ENCODE measurements at places on chromosomes 13 and 19.

DNA sequence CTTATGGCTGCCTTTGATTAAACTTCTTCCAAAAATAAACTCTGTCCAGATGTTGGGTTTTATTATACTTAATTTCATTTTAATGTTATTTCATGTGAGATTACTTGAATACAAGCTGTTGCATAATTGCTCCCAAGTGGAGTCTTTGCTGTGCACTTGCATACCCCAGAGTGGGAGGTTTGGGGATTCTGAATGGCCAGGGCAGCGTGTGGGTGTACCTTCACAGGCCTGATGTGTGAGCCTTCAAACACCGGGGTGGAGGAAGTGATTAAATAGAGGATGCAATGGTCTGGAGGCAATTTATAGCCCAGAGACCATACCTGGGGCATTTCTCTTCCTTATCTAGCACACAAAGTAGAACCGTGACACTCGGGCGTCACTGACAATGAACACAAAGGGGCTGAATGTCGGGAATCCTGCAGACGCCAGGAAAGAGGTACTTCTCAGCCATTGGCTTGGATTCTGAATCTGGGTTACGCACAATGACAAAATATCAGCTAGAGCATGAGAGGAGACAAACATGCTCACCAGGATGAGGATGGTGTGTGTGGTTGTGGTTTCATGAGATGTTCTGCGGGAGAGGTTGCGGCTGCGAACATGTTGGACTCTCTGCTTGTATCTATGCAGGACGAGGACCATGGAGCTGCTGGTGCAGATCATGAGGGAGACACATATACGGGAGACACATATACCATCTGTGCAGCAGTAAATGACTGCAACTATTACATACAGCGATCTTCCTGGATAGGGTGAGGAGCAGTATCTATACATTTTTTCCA lies 7.1 kb upstream of the LILRA5 start:
- no peak for DNase-seq

- DNase-seq = no peak
Observed at GRCh38 chr13:97934590-97934989, 18.9 kb upstream of the IPO5 start.

DNA sequence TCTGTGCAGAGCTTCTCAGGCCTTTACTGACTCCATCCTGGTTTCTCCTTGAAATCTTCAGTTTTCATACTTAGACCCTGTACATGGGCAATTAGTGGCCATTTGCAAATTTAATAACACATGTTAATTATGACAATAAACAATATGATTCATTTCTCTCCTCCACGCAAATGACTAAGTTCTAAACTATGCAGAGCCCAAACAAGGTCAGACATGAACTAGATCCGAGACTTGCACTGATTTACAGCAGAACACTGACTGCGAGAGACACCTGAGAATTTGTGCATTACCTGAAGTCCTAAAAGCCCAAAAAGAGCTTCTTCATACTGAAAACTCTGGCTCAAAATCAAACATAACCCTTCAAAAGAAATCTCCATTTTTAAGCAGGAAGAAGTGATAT lies 521.8 kb downstream of the MYO16 start:
- DNase-seq = no peak

- no peak for DNase-seq
Observed at GRCh38 chr13:112592647-112593046, 4.7 kb upstream of the TUBGCP3 start.

DNA sequence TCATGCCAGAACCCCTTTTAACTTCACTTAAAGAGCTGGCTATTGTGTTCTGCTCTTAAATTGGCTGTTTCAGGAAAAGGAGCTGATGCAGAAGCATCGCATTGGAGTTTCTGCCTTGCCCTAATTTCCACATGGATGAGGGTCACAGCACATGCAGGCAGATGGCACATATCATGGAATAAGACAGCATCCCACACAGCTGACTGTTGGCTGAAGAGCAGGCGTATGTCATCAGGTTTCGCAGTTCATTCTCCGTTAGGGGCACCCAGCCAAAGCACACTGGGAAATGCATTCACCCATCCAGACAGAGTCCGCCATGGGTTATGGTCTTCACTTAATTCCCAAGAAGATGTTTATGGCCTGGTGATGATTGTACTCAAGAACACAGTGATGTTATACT lies 572.5 kb downstream of the LIG4 start:
- DNase-seq = no peak

DNA sequence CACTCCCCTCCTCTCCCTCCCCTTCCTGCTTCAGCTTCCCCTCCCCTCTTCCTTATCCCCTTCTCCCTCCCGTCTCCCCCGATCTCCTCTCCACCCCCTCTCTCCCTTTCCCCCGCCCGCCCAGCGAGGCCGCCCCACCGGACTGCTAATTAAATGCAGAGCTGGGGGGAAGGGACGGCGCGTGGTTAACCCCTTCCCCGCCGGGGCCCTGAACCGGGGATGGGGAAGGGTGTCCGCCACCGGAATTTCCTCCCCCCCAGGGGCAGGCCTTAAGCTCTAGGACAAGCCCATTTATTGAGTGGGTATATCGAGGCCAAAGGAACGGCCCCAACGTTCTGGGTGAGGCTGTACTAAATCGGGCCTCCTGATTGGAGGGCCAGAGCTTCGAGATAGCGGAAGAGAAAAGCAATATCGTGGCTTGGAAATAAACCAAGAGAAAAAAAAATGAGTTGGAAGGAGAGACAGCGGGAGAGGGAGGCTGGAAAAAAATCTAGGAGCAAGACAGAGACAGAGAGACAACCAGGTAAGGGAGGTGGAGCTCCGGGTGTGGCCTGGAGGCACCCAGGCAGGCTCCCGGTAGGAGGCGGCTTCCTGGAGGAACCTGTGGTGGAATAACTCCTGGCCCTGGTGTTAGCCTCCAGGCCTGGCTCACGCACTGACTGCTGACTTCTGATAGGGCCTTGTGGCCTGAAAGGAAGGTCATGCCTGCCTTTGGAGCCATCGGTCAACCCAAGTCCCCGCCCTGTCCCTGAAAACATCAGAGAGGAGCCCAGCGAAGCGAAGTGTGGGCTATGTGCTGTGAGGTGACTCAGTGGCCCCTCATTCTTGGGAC lies 11.6 kb upstream of the JUND start:
- peak; percentile 38 for DNase-seq

DNA sequence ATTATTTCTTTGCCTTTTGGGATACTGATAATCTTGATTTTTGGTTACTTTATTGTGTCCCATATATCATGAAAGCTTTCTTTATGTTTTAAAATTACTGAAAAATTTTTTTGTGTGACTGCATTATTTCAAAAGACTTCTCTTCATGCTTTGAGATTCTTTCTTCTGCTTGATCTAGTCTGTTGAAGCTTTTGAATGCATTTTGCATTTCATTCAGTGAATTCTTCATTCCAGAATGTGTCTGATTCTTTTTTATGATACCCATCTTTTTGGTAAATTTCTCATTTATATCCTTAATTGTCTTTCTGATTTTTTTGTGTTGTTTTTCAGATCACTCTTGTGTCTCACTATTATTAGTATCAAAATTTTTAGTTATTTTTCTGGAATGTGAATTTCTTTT lies 210.1 kb downstream of the GGACT start:
- DNase-seq = no peak

- DNase-seq = no peak
Observed at GRCh38 chr19:57946316-57946715, 1.2 kb downstream of the ZNF256 start.

All from non-pigmented ciliary epithelial cell (primary cell).